ENCODE measurements at places on chromosomes 2 and 18.

- DNase-seq, result no peak
These were observed 9.2 kb downstream of the HTRA2 start for GRCh38 chr2:74538881-74539339.

- DNase-seq, result no peak
These were observed 4.0 kb downstream of the VWA3B start for GRCh38 chr2:98090951-98091350.

- peak; percentile 91 for DNase-seq
These were observed 14.6 kb downstream of the TNS1 start for GRCh38 chr2:217988014-217988839.

DNA sequence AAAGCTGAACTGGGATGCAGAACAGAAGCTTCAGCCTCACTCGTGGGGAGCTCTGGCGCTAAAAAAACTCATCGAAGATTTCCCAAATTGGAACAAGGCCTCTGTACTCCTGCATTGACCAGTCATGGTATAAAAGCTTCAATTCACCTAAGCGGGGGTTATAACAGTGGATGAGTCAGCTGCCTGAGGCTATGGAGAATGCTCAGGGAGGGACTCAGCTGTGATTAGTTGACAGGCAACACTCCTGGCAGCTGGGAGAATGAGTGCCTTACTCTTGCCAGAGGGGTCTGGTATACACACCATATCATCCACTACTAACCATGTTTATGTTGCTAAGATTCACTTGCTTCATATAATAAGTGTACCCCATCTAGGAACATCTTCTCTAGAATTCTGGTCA, 350.6 kb upstream of the VRK2 start:
- peak; percentile 69 for DNase-seq

DNA sequence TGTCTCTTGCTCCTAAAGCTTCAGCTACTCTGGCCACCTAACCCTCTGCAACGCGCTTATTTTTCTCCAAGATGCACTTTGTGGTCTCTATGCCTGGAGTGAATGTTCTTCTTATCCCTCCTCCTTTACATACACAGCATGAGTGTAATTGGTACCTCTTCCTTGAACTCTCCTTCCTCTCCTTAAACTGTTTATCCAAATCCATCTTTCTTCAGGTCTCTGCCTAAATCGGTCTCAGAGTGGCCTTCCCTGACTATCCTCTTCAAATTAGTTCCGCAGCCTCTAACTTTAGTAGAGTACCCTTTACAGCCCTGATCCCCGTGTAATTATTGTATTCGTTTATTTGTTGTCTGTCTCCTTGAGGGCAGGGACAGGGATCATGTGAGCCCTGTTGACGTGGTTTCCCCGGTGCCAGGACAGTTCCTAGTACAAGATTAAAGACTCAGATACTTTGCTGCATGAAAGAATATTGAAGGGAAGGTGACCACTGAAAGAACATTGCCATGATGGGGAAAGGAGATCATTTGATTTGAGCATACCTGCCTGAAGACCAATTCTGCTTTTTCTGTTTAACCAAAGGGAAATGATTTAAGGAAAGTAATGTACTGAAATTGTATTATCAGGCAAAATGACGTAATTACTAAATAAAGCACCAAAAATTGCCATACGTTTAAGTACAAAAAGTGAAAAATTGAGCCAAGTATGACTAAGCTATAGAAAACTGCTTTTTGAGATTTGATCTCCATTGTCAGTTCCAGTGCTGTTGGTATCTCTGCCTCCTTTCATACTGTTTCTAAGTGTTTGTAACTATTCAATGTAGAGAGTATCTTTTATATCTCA, 1.2 kb downstream of the CNOT9 start:
- peak; percentile 32 for DNase-seq

- no peak for DNase-seq
These were observed 288.3 kb upstream of the FN1 start for GRCh38 chr2:215724146-215724545.

DNA sequence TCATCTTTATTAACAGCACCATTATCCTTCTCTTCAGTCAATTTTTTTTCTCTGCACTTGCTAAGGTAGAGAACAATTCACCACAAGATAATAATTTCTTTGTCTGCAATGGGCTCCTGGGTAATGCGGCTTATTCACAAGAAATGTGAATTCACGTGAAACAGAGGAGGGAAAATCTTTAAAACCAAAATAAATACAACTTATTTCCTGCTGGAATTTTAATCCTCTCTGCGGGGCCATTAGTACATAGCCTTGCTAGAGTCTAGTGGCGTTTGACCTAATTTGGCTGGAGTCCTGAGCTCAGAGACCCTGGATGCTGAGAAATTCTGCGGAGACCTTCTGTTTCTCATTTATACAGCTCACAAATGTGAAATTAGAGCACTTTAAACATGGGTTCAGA, 319.3 kb upstream of the MMADHC start:
- no peak for DNase-seq

DNA sequence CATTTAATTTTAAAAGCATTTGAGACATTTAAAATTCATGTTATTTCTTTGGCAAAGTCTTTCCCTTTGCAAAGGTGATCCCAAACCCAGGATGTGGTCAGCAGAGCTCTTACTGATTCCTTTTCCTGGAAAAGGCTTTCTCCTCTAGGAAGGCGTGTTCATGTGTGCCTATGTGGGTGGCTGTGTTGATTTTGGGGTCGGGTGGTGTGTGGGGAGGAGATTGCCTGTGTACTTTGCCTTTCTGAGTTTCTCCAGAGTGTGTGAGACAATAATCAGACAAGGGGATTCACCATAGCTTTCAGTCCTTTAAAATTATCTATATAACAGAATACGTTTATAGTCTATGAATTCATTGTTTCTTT, 173.2 kb downstream of the SOCS6 start:
- DNase-seq, result no peak

Data from bronchial epithelial cell (primary cell).